ENCODE measurements at places on chromosomes 13 and 19.
A peak's percentile ranks its signal among the peaks of the same experiment; 100 is the strongest.

- H3K27me3 ChIP-seq = peaks cover 8% of the 10 kb centered on the region
- no peaks in the 10 kb centered on the region for H3K36me3 ChIP-seq
- H3K4me1 ChIP-seq = no peaks in the 10 kb centered on the region
- H3K4me3 ChIP-seq = no peak overlapping the region
Observed at GRCh38 chr13:109207622-109208021, 578.2 kb downstream of the MYO16 start.

- DNase-seq = no peak
- H3K4me3 ChIP-seq = no peak overlapping the region
- H3K27ac ChIP-seq = no peak overlapping the region
- H3K27me3 ChIP-seq = peaks cover 38% of the 10 kb centered on the region
- peaks cover 5% of the 10 kb centered on the region for H3K4me1 ChIP-seq
Observed at GRCh38 chr19:15717809-15718208, 10.0 kb upstream of the OR10H2 start.

GRCh38 chr13:102729560-102730270 lies 34.9 kb upstream of the METTL21C start:
- no peak for DNase-seq
- H3K27me3 ChIP-seq = no peaks in the 10 kb centered on the region
- no peaks in the 10 kb centered on the region for H3K36me3 ChIP-seq
- no peak overlapping the region for H3K4me3 ChIP-seq

DNA sequence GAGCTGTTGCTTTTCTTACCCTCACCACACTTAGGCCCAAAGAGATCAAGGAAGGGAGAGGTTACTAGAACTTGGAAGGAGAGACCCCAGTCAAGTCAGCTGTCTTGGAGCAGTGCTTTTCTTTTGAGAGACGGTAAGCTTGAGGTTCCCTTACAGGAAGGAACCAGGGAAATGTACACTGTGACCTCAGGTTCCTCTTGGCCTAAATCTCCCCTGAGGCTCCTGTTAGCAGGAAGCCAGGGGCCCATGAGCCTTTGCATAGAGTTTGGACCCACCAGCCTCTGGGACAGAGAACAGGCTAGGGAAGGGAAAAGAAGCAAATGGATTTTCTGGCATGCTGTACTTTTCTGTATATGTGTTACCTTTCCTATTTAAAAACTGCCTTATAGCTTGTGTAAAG lies 5.9 kb upstream of the GPR18 start:
- no peaks in the 10 kb centered on the region for H3K27me3 ChIP-seq
- H3K4me3 ChIP-seq = peak overlapping the region; percentile 50
- no peak for DNase-seq

GRCh38 chr13:62173958-62174357 lies 758.3 kb upstream of the PCDH20 start:
- no peaks in the 10 kb centered on the region for H3K36me3 ChIP-seq
- H3K4me3 ChIP-seq = no peak overlapping the region
- no peaks in the 10 kb centered on the region for H3K4me1 ChIP-seq
- DNase-seq = no peak
- no peaks in the 10 kb centered on the region for H3K27me3 ChIP-seq

GRCh38 chr19:44891016-44891882 lies at the start of gene TOMM40:
TSS of gene TOMM40 (plus strand) at chr19:44891254. CDS start at chr19:44891416, 162 bp downstream.
- no peaks in the 10 kb centered on the region for H3K27me3 ChIP-seq
- peak within 1 kb of the TSS; percentile 75 for H3K27ac ChIP-seq
- H3K36me3 ChIP-seq = peaks cover 4% of the 10 kb centered on the region
- peak within 1 kb of the TSS; percentile 91 for H3K4me3 ChIP-seq
- peaks cover 30% of the 10 kb centered on the region for H3K4me1 ChIP-seq

GRCh38 chr13:92952161-92952560 lies 274.4 kb upstream of the GPC6 start:
- no peaks in the 10 kb centered on the region for H3K27me3 ChIP-seq
- no peak overlapping the region for H3K27ac ChIP-seq
- no peak for DNase-seq
- H3K4me1 ChIP-seq = no peaks in the 10 kb centered on the region
- no peaks in the 10 kb centered on the region for H3K36me3 ChIP-seq

- no peak overlapping the region for H3K27ac ChIP-seq
- no peak for DNase-seq
- H3K4me3 ChIP-seq = no peak overlapping the region
- H3K27me3 ChIP-seq = no peaks in the 10 kb centered on the region
Observed at GRCh38 chr13:65882810-65883209, 1347.3 kb downstream of the PCDH9 start.
